ENCODE measurements at places on chromosomes 1 and 21. TPM values are rescaled to one million over a fixed set of nuclear protein-coding genes. Genes with fewer than 3 reads are reported as not detected.

- DNase-seq = no peak
These were observed 23.9 kb downstream of the WDR64 start for GRCh38 chr1:241675983-241676382.

DNA sequence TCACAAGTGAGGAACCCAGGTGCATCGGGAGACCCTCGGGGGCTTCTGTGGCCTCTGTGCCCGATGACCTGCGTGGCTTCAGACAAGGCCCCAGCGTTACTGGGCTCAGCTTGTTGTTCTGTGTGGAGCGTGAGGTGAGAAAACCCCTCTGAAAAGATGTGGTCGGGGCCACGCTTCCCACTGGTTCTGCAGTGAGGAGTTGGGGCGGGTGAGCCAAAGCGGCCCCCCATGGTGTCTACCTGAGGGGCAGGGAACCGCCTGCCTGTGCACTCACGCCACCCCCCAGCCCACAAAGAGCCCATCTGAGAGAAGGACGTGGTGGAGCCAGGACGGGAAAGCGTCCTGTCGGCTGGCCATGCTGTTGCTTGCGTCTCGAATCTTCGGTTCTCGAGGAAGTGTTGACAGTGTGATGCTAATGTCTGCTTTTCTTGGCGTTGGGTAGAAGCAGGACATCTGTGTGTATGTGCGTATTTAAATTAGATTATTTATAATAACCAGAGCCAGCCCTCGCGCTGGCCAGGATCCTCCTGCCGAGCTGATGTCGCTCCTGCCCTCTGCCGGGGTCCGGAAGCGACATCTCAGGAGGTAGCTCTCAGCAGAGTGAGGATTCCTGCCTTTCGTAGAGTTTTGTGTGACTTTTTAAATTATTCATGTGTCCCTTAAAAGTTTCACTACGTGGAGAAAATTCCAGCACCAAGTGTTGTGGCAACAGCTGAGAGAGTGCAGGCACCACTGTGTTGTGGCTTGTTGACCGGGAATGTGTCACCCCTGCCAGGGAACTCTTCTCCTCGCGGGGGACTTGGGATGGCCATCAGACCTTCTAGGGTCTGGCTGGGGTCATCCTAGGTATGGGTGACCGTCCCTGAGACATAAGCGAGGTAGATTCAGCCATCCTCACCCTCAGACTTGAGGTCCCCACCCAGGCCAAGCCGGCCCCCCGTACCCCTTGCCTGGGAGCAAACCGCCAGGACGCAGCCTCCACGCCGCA lies 15.3 kb downstream of the TMEM201 start:
- DNase-seq = no peak

- no peak for DNase-seq
These were observed 270.8 kb downstream of the COL11A1 start for GRCh38 chr1:102837551-102837950.

- DNase-seq = no peak
These were observed 100.2 kb downstream of the HMCN1 start for GRCh38 chr1:185834371-185834905.

DNA sequence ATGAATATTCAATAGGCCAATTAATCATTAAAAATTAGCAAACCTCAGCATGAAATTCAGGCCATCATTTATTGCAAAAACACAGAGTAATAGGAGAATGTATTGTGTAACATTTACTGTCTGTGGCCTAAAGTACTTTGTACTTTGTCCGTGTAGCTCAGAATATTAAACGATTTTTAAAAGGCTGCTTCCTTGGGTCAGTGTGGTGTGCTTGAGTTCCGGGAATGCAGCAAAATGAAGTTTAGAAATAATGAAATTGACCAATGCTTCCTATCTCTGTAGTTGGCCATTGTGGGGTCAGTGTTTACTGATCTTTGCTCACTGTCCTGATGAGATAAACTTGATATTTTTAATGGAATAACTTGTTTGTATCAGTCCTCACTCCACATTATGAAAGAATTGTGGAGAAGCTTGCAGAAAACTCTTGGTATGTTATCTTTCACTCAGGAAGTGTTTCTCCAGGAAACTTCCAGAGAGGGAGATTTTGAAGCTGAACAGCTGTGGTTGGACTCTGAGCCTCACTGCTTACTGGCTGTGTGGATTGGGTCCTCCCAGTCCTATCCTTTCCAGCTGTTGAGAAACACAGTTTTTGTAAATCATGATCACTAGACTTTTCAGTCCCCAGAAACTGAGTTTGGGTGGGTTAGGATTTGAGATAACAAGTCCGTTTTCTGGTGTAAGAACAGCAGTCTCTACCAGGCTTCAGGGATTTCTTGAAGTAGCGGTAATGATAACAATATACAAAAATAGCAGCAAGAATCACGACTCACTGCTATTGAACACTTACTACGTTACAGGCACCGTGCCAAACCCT lies 19.2 kb upstream of the MTARC1 start:
- no peak for DNase-seq

DNA sequence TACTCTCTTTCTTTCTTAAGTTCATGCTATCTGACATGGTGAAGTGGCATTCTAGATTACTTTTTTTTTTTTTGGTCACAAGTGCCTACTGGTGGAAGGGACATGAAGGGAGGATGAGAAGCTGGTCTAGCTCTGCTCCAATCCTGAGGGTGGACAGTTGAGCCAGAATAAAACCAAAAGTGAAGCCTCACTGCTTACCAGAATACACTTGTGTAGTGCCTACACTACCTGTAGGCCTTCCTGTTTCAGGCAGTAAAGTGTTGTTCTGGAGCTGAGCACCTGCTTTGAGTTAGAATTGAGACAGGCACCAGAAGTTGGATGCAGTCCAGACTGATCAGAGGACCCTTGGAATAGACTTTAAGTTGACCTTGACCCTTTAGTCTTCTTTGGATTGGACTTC lies 40.4 kb upstream of the APOBEC4 start:
- no peak for DNase-seq

- DNase-seq = no peak
These were observed 217.6 kb downstream of the LTN1 start for GRCh38 chr21:28775071-28775470.

DNA sequence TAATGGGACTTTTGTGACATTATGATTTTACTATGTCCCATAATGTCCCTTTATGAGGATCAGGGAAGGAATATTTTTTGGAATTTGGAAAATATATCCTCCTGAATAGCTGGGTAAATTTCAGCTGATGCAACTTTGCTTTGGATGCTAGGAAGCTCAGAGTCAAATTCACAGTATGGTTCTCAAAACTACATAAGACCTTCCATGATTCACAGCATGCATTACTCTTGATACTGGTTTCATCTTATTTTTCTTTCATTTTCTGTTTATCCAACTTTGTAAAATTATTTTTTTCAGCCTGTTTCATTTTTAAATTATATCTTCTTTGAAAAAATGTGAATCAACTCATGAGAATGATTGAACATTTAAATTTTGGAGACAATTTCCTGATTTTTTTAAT lies 160.2 kb downstream of the ATP6V1G3 start:
- no peak for DNase-seq

HMCN1 gene
- 13.3 TPM for total RNA-seq

RIPK4 gene
- under 0.01 TPM for total RNA-seq

DCST2 gene
- 0.20 TPM for total RNA-seq

- DNase-seq = peak; percentile 90
These were observed 30.2 kb downstream of the DPH5 start for GRCh38 chr1:100995198-100995988.

GRCh38 chr1:184033711-184034167 lies 3.8 kb downstream of the COLGALT2 start:
- DNase-seq = no peak

PODN gene
- total RNA-seq = 0.22 TPM

TINAGL1 gene
- 317 TPM for total RNA-seq

FCRL2 gene
- total RNA-seq = not detected

All from lung microvascular endothelial cell (primary cell).